ENCODE measurements at places on chromosomes 3 and 15. TPM values are rescaled to one million over a fixed set of nuclear protein-coding genes. Genes with fewer than 3 reads are reported as not detected.

Gene OR5H6
- total RNA-seq = not detected

DNA sequence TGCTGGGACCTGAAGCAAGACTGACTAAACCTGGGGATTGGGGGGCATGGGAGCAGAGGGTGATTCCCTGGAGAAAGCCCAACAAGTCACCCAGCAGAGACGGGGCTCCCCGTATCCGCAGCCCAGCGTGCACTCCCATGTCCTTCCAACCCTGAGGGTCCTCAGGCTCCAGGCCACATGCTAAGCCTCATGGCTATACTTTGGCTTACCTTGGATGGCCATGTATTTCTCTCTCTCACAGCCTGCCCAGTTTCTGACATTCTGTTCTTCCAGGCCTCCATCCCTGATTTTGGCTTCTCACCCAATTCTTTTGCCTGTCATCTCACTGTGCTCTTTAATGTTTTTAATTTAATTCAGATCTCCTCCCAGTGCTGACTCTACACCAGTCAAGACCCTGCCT, 126.8 kb upstream of the CTDSPL start:
- no peak for DNase-seq

DNA sequence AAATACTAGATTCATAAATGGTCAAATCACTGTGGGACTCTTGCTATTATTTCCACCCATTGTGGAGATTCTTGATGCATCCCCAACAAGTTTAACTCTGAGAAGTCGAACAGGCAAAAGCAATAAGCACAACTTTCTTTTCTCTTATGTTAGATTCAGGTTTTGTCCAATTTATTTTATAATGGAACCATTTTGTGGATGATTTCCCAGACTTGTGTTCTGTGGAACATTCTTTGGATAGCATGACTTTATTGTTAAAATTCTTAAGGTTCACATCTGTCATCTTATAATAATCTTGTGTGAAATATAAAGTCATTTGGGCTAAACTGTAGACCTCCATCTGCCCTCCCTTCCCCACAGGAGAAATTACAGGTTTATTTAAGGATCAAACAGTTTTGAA, 213.7 kb downstream of the LPP start:
- DNase-seq = no peak

- no peak for DNase-seq
Measured at GRCh38 chr3:113270068-113270467, 58.7 kb downstream of the BOC start.

DNA sequence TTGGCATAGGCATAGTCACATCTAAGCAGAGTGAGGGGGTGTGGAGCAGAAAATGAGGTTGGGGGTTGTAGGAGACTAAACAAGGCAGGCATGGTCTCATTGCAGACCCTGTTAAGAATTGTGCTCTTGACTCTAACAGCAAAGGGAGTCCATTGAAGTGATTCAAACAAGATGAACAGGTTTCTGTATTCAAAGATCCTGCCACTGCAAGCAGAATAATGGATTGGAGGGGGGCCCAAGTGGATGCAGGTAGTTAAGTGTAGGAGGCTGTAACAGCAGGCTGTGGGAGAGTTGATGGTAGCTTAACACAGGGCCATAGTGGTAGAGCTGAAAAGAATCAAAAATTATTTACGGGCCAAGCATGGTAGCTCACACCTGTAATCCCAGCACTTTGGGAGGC, 34.4 kb downstream of the CASR start:
- DNase-seq = no peak

Gene ZNF501
- total RNA-seq = 6.3 TPM

DNA sequence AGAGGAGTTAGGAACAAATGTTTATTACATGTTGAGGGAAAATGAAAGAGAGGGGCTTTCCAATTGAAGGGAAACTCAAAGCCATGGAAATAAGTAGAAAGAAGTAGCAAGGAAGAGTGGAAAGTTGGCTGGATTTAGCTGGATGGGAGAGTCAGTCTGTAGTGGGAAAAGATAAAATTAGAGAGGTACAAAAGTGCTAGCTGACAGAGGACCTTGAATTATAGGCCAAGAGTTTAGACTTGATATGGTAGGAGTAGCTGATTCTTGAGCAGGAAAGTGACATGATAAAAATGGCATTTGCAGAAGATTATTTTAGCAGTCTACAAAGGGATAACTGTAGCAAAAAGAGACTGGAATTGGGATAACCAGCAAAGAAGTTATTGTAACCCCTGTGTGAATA, 425.8 kb downstream of the ROBO1 start:
- no peak for DNase-seq

Gene LRTM1
- total RNA-seq = not detected

GRCh38 chr3:177906578-177907229, 629.5 kb upstream of the KCNMB2 start:
- DNase-seq = no peak

GRCh38 chr3:113166719-113167492, 44.5 kb upstream of the BOC start:
- DNase-seq = no peak

- no peak for DNase-seq
Measured at GRCh38 chr3:55516392-55517030, 29.4 kb upstream of the WNT5A start.

Gene DNAH12
- total RNA-seq = 0.20 TPM

Gene CADM2
- total RNA-seq = 0.47 TPM

- no peak for DNase-seq
Measured at GRCh38 chr3:63937661-63938651, 25.8 kb upstream of the SCAANT1 start.

DNA sequence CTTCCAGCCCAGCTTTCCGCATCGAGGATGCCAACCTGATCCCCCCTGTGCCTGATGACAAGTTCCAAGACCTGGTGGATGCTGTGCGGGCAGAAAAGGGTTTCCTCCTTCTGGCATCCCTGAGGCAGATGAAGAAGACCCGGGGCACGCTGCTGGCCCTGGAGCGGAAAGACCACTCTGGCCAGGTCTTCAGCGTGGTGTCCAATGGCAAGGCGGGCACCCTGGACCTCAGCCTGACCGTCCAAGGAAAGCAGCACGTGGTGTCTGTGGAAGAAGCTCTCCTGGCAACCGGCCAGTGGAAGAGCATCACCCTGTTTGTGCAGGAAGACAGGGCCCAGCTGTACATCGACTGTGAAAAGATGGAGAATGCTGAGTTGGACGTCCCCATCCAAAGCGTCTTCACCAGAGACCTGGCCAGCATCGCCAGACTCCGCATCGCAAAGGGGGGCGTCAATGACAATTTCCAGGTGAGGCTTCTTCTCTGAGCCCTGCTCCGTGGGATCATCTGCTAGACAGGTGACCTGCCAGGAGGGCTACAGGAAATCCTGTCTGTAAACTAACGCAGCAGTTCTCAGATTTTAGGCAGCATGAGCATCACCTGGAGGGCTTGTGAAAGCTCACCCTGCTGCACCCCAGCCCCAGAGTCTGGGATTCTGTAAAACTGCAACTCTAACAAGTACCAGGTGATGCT, 1.6 kb downstream of the THBS1 start:
- no peak for DNase-seq

- DNase-seq = no peak
Measured at GRCh38 chr3:170257145-170257544, 34.9 kb downstream of the PRKCI start.

Gene TRPM7
- 47.0 TPM for total RNA-seq

GRCh38 chr3:134799393-134799792, 4.3 kb downstream of the EPHB1 start:
- DNase-seq = no peak

Gene LDHAL6B
- not detected for total RNA-seq

DNA sequence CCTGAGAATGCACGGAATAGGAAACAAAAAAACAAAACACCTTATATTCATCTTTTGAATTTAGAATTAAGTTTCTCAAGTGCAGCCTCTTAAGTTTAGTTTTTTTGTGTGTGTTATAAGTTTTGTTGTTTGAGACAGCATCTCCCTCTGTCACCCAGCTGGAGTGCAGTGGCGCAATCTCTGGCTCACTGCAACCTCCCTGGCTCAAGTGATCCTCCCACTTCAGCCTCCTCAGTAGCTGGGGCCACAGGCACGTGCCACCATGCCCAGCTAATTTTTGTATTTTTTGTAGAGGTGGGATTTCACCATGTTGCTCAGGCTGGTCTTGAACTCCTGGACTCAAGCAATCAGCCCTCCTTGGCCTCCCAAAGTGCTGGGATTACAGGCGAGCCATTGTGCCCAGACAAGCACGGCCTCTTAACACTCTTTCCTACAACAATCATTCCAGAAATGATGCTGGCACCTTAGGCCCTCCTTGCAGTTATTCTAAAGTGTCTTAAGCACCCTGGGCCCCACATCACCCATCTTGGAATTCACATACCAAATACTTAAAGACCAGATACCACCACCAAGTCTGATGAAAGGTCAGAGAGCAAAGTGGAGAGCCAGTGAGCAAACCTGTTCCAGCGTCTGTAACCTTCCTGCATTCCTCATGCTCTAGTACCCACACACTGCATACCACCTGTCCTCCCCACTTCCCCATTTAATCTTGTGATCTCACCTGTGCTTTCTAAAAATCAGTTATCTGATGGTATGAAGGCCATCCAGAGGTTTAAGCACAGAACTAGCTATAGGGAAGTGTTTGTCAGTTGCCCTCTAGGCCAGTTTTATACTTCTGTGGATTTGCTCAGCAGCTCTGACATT, 6.9 kb upstream of the SPG11 start:
- DNase-seq = no peak

Gene GABRA5
- total RNA-seq = not detected

GRCh38 chr3:111723293-111724215, 128.4 kb upstream of the ZBED2 start:
- DNase-seq = no peak

GRCh38 chr3:98725352-98725751, 37.8 kb upstream of the ST3GAL6 start:
- no peak for DNase-seq

GRCh38 chr15:89395031-89395430, 60.4 kb upstream of the POLG start:
- no peak for DNase-seq

DNA sequence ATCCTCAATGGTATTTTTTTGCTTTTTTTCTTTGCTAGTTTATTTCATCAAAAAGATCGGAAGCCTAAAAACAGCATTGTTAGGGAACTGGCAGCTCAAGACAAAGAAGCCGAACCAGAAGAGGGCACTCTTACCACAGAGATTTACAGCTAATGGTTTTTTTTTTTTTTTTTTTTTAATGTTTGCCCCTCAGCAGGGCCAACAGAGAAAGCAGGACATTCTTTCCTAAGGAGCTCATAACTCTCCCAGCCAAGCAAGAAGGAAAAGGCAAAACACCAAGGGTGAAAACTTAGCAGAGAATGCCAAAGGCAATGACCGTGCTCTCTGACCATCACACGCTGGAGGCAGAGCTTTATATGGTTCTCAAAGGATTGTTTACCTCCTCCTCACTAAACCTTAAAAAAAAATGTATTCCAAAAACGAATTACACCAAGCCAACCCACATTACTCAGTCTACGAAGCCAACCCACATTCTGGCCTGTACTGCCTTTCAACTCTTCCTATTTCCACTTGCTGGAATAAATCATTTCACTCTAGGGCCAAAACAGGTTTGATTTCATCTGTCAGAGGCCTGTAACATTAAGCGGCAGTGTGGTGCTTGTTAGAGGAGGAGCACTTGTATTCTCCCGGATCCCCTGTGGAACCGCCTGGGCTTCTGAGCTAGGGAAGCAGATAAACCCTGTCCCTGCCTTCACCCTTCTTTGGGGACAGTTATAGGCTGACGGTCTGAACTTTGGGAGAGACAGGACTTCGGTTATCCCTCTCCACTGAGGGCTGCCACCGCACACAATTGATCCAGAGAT, 35.6 kb upstream of the GYG1 start:
- no peak for DNase-seq

Gene P2RY1
- total RNA-seq = 0.28 TPM

DNA sequence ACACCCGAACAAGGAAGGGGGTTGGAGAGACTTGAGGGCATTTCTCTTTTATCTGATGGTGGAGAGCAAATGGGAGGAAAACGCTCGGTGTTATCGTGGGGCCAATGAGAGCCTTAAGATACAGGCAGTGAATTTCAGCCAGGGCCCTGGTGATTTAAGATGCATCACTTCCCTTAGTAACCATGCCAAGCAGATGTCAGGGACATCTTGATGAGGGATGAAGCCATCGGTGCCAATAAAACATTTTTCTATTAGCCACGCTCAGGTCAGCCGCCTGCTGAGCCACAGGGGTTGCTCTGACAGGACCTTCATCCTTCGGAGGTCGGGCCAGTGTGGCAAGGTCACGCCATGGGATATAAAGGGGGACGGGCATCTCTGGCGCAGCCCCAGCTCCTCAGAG, 10.6 kb downstream of the IQSEC1 start:
- no peak for DNase-seq

Gene SSUH2
- not detected for total RNA-seq

DNA sequence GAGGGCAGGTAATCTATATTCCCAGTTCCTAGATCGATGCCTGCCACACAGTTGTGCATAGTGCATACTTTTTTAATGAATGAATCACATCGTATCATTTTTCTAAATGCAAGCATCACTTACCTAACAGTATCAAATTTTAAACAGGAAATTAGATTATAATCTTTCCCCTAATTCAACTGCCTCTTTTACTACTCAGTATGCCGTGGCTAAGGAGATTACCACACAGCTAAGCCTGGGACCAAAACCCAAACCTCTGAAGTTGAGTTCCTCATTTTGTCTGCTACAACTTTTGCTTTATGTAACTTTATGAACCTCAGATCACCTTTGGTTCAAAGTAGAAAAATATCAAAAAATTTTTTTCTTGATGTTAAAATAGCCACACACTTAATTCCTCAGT, 53.2 kb upstream of the FNDC3B start:
- no peak for DNase-seq

- no peak for DNase-seq
Measured at GRCh38 chr3:113222451-113223086, 11.2 kb downstream of the BOC start.

- peak; percentile 24 for DNase-seq
Measured at GRCh38 chr3:195101001-195101583, 169.9 kb downstream of the XXYLT1 start.

Gene PPP1R14D
- not detected for total RNA-seq

- DNase-seq = no peak
Measured at GRCh38 chr3:49410846-49411534, 786 bp downstream of the RHOA start.

Gene GABRR3
- total RNA-seq = not detected

- no peak for DNase-seq
Measured at GRCh38 chr3:66536791-66537190, 36.0 kb upstream of the LRIG1 start.

Gene UCN2
- total RNA-seq = not detected

- DNase-seq = peak; percentile 72
Measured at GRCh38 chr15:78000091-78000926, 77.2 kb downstream of the TBC1D2B start.

Gene IL20RB
- 1.3 TPM for total RNA-seq

Gene CCNB2
- total RNA-seq = 75.9 TPM

Measured in activated naive CD8-positive, alpha-beta T cell treated with anti-CD3 and anti-CD28 coated beads, Interleukin-2, amount 10 ng/mL, durations not matched to agents 7 days and 5 days (primary cell).